ENCODE measurements at places on chromosomes 5 and 9.
A peak's percentile ranks its signal among the peaks of the same experiment; 100 is the strongest.

GRCh38 chr5:138875946-138876345, 811 bp upstream of the LRRTM2 start:
- no peak for DNase-seq

DNA sequence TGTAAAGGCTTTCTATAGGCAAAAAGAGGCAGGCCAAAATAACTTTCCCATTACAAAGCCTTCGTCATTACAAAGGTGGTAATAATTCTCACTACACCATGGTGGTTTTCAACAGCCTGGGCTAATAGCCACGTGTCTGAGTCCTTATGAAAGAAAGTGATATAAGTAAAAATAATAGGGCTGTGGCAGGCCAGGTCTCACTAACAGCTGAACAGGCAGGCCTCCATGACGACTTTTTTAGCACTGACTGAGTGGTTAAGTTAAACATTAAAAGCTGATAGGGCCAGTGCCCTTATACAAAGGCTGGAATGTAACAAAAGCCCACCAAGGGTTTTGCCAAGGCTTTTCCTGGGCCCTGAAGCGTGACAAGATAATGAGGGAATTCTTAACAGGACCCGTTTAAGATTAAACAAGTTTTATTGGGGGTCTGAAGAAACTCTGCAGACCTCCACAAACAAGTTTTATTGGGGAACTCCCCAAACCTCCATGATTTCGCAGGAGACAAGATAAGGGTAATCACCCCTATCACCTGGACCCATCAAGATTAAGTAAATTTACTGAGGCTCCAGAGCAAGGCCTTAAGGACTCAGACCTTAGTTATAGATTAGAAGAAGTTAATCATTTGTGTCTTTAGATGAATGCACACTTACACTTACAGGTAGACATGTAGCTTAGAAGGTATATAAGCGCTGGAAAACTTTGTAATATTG, 412.9 kb downstream of the CHSY3 start:
- DNase-seq = no peak

DNA sequence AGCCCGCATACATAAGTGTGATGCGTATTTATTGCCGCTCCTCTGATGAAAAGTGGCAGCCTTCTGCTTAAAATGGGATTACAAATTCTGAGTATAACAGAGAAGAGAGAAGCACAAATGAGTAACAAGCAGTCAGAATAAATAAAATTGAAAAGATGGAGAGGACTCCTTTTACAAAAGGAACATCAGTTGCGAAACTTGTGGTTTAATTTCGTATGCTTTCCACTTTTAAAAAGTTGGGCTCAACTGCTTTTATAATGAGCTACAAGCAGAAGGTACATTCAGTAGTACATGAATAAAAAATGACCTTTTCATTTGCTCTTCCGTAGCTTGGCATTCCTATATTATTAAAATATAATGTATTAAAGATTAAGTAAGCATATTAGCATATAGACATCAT, 320.0 kb downstream of the FBXL17 start:
- no peak for DNase-seq

- no peak for DNase-seq
Observed at GRCh38 chr5:96657068-96657467, 5.1 kb upstream of the CAST start.

- DNase-seq = no peak
Observed at GRCh38 chr5:14663734-14664269, 716 bp upstream of the OTULIN start.

- DNase-seq = no peak
Observed at GRCh38 chr5:141354900-141355469, at the start of gene PCDHGA4. Gene PCDHGA4, plus strand, starts transcription at chr5:141355021. Its CDS starts 87 bp downstream, at chr5:141355108.

DNA sequence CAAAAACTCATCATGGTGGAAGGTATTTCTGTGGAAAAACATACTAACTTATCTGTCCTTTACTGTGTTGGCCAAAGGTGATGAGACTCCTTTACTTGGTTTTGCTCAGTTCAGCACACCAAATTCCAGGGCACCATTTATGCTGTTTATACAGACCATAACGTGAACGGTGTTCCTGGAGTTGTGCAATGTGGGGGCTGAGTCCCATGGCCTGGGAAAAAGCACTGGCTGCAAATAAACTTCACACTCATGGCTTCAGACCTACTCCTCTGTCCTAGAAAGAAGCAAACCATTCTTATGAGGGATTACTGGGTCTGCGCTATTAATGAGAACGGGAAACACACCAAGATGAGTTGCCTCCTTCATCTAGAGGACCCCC, 10.4 kb downstream of the FREM1 start:
- DNase-seq = no peak

GRCh38 chr5:170636206-170636605, 132.4 kb downstream of the KCNIP1 start:
- DNase-seq = no peak

GRCh38 chr5:28766565-28767158, 1728.3 kb upstream of the CDH9 start:
- DNase-seq = peak; percentile 78

DNA sequence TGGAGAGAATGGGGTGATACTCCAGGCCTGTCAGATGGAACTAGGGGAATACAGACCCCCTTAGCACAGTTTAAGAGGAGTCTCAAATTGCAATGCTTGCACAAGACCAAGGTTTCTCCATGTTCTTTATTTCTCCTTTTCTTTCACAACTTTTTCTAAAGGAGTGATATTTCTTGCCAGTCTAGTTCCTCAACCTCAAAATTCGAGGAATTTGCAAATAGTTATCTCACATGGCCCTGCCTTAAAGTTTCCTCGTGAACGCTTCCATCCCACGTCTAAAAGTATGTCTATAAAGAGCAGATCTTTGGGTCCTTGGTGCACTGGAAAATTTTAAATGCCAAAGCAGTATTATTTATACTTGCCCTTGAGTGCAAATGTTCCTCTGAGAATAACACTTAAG, 373.8 kb upstream of the KLF4 start:
- no peak for DNase-seq

- DNase-seq = no peak
Observed at GRCh38 chr5:136275601-136276000, 82.6 kb upstream of the SMIM32 start.

DNA sequence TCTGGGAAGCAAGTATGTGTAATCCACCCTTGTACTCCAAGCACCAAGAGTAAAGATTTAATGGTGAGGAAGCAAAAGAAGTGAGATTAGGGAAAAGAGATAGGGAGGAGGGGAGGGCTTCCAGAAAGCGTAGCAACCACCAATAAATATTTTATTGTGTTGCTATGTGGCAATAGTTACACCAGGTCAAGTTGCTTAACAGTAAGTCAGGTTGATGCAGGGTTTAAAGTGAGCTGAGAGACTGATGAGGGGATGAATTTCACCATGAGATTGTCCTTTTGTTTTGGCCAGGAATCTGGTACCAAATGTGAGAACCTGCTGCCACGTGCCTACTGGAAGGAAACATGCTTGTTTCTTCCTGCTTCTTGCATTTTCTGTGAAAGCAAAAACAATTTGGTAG, 62.7 kb downstream of the PCSK5 start:
- DNase-seq = no peak

DNA sequence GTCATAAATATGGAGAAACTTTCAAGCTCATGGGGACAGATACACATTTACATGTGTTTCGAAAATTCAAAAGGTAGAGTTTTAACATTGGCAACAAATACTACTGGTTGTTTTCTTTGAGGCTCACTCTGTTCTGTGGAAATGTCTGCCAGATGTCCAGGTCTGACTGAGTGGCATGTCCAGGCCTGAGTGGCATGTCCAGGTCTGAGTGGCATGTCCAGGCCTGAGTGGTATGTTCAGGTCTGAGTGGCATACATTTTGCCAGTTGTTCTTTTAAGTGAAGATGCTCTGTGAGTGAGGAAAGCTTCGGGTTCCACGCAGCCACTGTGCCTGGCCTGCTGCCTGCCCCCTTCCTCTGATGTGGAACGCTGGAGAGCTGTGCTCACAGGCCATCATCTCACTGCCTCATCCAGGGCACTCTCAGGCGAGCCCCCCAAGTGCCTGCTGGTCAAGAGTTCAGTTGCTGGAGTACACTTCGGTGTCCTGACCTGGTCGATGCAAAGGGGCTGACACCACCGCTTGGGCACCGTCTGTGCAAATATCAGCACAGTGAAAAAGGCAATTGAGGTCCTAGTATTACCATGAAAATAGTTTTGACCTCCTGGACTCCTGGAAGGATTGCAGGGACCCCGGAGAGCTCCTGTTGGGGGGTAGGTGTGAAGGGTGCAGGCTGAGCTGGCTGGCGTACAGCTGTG, 89.9 kb downstream of the EHMT1 start:
- DNase-seq = no peak

DNA sequence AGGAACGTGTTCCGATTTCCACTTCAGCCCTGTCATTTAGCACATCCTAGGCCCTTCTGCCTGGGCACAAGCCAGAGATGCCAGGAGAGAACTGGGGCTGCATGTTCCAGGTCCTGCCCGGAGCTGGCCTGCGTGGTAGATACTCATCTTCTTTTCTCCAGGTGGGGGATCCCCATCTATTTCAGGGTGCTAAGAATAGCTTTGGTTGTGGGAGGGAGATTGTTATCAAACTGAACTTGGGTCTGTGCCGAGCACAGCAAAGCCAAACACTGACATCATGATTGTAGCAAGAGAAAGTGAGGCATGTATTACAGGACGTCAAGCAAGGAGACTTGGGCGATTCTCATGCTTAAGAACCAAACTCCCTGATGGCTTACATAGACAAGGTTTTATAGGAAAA, 18.2 kb downstream of the C9orf153 start:
- DNase-seq = no peak

DNA sequence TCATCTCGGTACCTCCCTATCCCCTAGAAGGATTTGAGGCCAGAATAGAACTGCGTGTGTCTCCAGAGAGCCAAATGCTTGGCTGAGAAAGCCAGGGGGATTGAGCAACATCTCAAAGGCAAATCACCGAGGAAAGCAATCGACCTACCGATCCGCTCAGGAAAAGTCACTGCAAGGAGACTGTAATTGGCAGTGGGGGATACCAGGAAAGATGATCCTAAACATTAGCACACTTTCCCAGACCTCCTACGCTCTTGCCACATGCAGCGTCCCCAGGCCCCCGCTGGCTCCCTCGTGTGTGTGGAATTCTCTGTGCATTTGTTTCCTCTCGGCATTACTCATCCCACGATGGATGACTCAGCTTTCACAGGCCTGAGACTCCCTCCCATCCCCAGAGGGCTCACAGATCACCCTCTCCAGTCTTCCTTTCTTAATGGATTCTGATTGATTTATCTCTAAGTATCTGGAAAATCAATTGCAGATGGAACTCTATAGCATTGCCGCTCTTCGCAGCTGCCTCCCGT, 82.2 kb upstream of the ICE1 start:
- DNase-seq = no peak

- DNase-seq = no peak
Observed at GRCh38 chr9:134403682-134404301, 77.5 kb downstream of the RXRA start.

- no peak for DNase-seq
Observed at GRCh38 chr9:104556830-104557634, 11.9 kb upstream of the OR13C8 start.

- DNase-seq = no peak
Observed at GRCh38 chr5:172097356-172097755, 90.7 kb downstream of the STK10 start.

DNA sequence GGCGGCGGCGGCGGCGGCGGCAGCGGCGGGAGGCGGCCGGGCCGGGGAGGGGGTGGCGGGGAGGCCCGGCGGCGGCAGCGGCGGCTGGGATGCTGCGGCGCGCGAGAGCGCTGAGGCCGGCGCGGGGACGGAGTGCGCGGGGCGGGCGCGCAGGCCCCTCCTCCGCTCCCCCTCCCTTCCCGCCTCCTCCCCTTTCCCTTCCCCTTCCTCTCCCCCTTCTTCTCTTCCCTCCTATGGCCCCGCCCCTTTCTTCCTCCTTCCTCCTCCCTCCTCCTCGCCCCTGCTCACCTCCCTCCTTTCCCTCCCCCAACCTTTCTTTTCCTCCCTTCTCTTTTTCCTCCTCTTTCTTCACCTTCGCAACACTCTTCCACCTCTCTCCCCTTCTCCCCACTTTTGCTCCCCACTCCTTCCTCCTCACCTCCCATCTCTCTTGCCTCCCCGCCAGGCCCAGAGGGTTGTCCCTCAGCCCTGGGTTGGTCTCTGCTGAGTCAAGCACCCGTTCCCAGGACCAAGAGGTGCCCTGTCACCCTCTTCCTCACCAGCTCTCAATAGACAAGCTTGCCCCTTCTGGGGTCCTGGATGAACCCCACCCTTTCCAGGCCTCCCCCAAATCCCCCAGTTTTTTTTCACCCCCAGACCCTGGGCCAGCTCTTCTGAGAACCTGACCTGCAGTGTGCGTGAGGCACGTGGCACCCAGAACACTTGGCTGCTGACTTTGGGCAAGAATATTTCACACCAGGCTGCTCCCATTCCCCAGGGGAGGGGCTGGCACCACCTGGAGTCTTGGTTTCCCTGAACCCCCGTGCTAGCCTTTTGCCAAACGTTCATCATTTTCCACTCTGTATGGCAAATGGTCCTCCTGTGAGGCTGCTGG, at the start of gene SEMA4D:
SEMA4D (minus strand) TSS at position 136 of the 874 bp plus-strand sequence. CDS start 92,657 bp downstream, outside the sequence.
- peak; percentile 41 for DNase-seq

- DNase-seq = peak; percentile 48
Observed at GRCh38 chr5:56910210-56910965, 992 bp downstream of the SETD9 start.
